ENCODE measurements at places on chromosomes 11 and 22.

GRCh38 chr11:13686776-13687175 lies 18.3 kb downstream of the FAR1 start:
- no peak for DNase-seq

DNA sequence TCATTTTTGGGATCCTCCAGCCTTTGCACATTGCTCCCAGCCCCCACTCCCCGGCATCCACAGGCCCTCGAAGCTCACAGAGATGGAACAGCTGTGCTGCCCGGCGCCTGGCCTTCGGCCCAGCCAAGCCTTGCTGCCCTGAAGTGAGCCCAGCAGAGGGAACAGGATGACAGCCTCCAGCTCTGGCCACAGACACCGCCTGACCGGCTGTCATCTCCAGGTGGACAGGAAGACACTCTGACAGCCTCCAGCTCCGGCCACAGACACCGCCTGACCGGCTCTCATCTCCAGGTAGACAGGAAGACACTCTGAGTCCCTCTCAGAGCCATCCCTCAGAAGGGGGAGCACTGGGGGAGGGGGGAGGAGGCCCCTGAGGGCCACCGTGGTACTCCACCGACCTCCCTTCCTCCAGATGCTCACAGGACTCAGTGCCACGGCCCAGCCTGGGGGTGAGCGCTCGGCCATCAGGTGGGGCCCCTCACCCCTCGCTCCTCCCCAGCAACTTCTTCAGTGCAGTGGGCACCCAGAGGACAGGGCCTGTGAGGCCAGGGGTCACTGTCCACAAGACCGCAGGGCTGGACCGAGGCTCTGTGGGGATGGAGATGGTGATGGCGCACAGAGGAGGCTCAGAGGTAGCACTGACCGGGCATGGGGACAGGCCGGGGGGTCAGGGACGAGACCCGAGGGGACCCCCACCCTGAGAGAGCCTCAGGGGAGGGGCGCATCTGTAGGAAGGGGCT lies 58.6 kb downstream of the BRD1 start:
- DNase-seq, result no peak

DNA sequence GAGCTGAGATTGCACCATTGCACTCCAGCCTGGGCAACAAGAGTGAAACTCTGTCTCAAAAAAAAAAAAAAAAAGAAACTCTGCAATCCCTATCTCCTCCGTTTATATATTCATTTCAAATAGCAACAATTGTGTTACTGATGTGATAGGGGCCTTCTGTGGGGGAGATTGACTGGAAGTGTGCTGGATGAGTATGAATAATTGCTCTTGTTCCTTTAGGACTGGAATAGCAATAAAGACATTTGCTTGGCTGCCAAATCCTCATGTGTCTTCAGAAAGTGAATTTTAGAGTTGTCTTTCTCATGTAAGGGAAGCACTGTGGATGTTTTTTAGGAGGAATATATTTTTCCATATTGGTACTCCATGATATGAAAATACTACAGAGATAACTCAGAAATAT lies 21.1 kb upstream of the ME3 start:
- no peak for DNase-seq

GRCh38 chr11:88100151-88100550 lies 75.1 kb downstream of the RAB38 start:
- no peak for DNase-seq

DNA sequence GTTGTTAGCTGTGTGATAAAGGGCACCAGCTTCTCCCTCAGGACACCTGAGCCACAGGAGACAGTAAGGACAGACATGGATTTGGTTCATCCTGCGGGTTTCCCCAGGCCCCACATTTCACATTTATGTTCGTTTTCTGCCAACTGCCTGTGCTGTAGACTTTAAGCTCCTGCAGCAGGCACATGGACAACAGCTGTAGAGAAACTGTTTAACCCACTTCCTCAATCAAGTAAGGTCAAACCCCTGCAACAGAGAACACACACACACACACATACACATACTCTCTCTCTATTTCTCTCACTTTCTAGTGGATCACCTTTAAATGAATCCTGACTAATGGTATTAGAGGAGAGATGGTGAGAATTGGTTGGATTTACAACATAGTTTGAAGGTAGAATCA lies 90.7 kb downstream of the C11orf87 start:
- DNase-seq, result peak; percentile 91

DNA sequence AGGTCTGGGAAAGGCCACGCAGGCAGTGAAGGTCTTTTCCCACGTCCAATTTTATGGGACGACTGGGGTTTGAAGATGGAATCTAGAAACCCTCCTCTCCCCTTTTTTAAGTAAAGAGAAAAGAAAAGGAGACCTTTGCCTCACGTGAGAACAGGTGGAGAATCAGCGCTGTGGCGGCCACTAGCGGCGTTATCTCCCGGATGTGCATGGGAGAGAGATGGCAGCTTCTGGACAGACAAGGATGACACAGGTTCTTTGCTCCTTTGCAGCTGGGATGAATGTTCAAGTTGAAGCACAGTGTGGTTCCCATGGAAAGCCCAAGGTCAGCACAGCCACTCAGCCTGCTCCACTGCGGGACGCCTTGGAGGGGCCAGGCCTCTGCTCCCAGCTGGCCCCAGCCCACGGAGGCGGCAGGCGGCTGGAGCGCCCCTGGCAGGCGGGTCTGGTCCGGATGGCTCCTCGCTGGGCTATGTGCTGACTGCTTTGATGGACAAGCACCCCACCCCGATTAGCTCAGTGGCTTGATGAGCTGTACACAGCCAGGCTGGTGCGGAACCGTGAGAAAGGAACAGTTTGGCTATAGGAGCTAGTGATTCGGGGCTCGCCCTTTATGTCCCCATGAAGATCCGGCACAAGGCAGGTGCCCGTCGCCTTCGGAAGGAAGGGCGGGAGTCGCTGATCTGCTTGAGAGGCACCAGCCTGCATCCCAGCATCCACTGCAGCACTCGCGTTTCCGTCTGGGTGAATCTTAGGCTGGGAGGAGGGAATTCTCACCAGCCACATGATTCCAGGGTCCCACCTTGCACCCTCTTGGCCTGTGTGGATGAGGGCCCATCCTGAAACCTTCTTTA lies 14.5 kb upstream of the BID start:
- no peak for DNase-seq

DNA sequence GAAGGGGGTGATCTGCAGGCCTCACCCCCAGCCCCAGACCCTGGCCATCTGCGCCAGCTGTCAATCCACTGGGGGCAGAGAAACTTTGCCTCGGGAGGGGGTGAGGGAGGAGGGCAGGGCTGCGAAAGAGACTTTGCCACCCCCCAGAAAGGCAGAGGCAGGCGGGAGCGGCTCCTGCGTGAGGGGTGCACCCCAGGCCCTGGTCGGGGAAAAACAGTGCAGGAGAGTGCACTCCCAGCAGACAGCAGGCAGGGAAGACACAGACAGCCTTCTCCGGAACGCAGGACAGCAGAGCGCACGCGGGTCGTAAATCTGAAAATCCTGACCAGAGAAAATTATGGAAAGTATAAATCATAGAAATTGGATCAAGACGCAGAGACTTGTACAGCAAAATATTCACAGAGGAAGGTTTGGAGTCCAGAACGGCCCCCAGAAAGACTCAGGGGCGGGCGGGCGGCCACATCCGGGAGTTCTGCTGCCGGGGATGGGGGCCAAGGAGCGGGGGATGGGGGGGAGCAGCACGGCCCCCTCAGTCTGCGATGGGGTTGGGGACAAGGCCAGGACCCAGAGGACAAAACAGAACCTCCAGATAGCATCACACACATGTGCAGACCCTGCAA lies 8.0 kb upstream of the MRPL23 start:
- no peak for DNase-seq

GRCh38 chr22:46352691-46353386 lies 17.3 kb downstream of the TRMU start:
- no peak for DNase-seq

GRCh38 chr11:132057266-132057665 lies 686.9 kb downstream of the NTM start:
- no peak for DNase-seq

- no peak for DNase-seq
Observed at GRCh38 chr11:103789952-103790351, 246.5 kb upstream of the DDI1 start.

GRCh38 chr22:19612866-19613572 lies 88.8 kb upstream of the CLDN5 start:
- DNase-seq, result peak; percentile 74

GRCh38 chr11:88208745-88209144 lies 33.5 kb upstream of the RAB38 start:
- peak; percentile 57 for DNase-seq

- no peak for DNase-seq
Observed at GRCh38 chr22:36871669-36872081, 10.9 kb downstream of the NCF4 start.

- DNase-seq, result no peak
Observed at GRCh38 chr11:19374151-19374569, 133.4 kb upstream of the E2F8 start.
